ENCODE measurements at places on chromosomes 6 and 20.

- DNase-seq, result no peak
These were observed 31.9 kb downstream of the HLA-DMB start for GRCh38 chr6:32908897-32909296.

- DNase-seq, result no peak
These were observed 19.1 kb upstream of the IRF4 start for GRCh38 chr6:372336-372911.

- no peak for DNase-seq
These were observed 44.4 kb downstream of the ZNF292 start for GRCh38 chr6:87199787-87200186.

DNA sequence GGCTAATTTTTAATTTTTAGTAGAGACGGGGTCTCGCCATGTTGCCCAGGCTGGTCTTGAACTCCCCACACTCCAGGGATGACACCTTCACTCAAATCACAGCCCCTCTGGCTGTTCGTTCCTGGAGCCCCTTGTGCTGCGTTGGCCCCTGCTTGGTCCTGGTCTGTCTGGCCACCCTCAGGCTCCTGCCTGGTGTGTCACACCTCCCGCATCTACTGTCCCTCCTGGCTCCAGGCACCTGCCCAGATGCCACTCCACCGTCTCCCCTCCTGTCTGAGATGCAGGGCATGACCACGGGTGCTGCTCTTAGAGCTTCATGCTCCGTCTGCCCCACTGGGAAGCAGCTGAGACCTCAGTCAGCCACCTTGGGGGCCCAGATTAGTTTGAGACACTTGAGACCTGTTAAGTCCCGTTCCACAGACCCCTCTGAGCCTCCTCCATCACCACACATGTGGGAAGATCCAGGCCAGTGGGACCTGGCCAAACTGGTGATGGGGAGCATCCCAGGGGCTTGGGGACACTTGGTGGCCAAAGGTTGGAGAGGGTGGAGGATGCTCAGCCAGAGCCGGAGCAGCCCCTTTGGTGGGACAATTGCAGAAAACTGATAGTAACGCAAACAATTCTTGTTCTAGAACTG, 21.9 kb upstream of the NPBWR2 start:
- no peak for DNase-seq

DNA sequence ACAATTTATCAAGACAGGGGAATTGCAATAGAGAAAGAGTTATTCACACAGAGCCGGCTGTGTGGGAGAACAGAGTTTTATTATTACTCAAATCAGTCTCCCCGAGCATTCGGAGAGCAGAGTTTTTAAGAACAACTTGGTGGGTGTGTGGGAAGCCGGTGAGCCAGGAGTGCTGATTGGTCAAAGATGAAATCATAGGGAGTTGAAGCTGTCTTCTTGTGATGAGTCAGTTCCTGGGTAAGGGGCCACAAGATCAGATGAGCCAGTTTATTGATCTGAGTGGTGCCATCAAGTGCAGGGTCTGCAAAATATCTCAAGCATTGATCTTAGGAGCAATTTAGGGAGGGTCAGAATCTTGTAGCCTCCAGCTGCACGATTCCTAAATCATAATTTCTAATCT, 50.0 kb upstream of the ECI2 start:
- DNase-seq, result no peak

DNA sequence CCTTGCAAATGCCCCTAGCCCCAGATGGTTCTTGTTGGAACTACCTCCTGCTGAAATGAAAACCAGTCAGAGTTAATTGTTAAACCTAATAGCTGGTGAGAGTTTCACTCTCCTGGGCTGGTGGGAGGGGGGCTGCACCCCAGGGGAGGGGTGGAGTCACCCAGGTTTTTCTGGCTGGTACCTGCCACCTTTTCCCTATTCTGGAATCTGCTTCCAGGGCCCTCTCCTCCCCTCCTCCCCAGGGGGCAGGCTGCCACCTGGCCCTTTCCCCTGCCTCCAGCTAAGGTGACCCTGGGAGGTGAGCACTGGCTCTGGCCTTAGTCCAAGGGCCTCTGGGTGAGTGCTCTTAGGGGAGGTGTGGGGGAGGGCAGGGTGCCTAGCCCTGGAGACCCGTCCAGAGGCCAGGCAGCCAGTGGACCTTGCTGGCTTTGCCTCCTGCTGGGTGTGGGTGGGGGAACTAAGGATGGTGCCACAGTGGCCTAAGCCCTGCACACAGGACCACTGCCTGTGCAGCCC, 48.8 kb upstream of the EPB41L1 start:
- no peak for DNase-seq

GRCh38 chr20:3420211-3420707, 12.8 kb upstream of the DNAAF9 start:
- DNase-seq, result no peak

GRCh38 chr6:68173616-68174015, 461.5 kb upstream of the ADGRB3 start:
- no peak for DNase-seq

DNA sequence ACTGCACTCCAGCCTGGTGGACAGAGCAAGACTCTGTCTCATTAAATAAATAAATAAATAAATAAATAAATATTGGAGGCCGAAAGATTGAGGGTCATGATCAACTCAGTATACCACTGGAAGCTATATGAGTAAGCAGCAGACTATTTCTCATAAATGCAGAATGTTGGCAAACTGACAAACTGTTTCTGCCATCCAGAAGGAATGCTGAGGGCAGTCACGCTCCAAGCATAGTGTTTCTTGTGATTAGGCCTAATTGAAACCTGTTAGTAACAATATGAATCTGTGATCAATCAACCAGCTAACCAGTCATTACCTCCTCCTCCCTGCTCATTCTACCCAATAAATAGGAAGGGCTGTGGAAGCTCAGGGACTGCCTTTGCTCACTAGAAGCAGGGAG, 15.2 kb upstream of the KCNK15 start:
- DNase-seq, result no peak

DNA sequence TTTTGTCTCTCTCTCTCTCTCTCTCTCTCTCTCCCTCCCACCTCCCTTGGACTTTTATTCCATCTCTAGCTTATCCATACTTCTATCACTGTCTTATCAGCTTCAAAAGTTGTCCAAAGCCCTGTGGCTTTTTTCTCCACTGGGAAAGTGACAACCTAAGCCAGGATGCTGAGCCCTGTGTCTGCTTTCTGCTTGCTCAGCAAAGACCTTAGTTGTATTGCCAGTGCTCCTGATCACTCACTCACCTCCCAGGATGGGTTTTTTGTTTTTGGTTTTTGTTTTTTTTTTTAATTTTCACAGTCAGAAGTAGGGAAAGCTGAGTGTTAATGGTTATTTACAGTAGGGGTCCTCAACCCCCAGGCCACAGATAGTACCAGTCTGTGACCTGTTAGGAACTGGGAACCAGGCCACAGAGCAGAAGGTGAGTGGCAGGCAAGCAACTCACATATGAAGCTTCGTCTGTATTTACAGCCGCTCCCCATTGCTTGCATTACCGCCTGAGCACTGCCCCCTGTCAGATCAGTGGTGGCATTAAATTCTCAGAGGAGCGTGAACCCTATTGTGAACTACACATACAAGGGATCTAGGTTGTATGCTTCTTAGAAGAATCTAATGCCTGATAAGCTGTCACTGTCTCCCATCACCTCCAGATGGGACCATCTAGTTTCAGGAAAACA, 125.0 kb upstream of the ID4 start:
- no peak for DNase-seq

DNA sequence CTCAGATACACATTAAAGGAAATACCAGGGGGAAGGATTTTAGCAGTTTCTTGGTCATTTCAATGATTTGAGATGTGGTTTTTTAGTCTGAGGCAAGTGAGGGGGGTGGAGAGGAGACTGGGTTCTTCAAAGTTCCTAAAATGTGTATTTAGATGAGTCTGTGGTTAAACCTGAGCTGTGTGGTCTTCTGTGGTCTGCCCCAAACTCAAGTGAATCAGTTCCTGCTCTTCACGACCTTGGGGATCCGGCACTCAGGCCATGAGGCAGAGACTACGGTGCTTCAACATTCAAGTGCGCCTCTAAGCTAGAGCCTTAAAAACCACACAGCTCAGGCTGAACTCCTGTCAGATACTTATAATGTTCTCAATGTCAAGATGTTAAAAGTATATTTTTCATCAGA, 406.7 kb downstream of the LMBRD1 start:
- no peak for DNase-seq

GRCh38 chr6:163730246-163731210, 316.0 kb downstream of the QKI start:
- DNase-seq, result no peak

- no peak for DNase-seq
These were observed 190.7 kb upstream of the UFL1 start for GRCh38 chr6:96330884-96331283.

DNA sequence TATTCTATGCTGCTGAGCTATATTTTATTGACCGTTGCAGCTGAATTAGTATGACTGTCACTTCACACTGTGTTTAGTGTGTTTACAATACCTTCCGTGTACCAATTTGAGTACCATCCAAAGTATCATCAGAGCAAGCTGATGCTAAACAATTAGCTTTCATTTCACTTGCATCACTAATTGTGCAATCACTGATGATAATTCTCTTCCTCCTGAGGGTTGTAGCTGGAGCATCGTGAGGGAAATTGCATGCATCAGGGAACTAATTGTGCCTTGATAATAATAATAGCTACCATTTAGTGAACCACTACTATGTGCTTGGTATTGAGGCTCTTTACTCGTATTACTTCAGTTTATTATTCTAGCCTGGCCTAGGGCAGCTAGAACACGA, 384.8 kb upstream of the SOX4 start:
- no peak for DNase-seq

GRCh38 chr6:33904050-33904746, 100.4 kb upstream of the MLN start:
- no peak for DNase-seq

- no peak for DNase-seq
These were observed 962 bp downstream of the DDX27 start for GRCh38 chr20:49219924-49220831.

- no peak for DNase-seq
These were observed 79.4 kb downstream of the IYD start for GRCh38 chr6:150448221-150448620.

DNA sequence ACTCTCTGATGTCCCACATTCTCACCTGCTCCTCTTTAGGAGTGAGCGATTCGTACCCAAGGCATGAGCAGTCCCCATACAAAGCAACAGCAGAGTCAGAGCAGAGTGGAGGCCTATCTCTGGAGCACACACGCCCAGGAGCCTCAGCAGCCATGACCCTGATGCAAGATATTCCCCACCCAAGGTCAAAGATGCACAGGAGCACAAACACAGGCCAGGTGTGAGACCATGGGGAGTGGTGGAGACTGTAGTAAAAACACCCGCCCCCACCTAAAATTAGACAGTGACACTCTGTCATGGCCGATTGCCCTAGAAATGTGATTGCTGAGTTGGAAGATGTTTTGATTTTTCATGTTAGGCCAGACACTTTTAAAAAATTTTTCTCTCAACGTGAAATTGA, 21.4 kb downstream of the RRBP1 start:
- no peak for DNase-seq

GRCh38 chr6:139881236-139881635, 506.8 kb upstream of the CITED2 start:
- no peak for DNase-seq

DNA sequence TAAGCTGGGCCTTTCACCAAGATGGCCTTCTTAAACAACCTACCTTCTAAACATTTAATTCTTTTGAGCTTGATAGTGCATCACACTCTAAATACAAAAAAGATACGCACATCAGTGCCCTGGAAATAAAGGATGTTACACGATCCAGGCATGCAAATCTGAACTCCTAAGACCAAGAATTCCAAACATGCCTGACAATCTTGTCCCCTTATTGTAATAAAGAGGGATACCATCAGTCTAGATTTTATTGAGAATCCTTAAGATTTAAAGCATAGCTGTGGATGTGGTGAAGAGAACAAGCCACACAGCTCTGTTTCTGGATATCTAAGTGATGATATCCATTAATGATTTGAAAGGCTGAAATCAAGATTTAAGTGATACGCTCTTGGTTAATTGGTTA, 13.0 kb downstream of the ZNF451 start:
- no peak for DNase-seq

- DNase-seq, result no peak
These were observed 3.5 kb downstream of the GNMT start for GRCh38 chr6:42963855-42964605.

GRCh38 chr6:53154794-53155193, 6.2 kb upstream of the GCM1 start:
- DNase-seq, result no peak

DNA sequence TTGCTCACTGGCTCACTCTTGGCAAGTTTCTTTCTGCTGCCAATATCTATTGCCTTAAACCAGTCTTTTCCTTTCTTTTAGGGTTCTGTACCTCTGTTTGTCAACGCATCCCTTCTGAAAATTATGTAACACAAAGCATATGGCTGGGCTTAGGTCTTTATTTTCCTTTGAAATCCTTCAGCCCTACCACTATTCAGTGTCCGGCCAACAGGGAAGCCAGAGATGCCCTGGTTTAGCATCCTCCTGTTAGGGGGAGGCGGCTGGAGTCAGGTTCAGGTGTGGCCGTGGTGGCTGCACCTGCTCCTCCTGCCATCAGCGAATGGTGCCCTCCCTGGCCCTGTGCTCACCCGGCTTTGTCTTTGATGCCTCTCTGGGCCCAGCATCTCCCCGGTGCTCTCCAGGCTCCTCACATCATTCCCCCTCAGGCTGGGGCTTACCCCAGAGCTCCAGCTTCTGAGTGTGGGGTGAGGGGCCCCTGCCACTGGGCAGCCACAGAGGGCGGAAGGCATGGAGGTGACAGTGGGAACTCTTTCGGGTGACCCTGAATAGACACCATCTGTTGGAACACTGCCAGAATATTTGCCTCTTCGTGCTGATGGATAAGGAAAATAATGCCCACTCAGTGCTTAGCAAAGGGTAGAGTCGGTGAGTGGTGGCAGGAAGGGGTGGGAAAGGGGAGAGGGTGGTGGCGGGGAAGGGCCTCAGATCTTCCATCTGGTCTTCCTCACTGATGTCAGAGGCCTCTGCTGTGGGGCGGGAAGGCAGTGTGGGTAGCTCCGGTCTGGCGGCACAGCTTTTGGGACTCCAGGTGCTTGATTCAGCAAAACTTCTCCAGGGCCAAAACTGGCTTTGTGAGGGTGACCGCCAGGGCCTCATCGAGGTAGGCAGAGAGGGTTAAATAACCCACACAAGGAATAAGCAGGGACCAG, 97.2 kb downstream of the DACT2 start:
- DNase-seq, result no peak

- DNase-seq, result no peak
These were observed 41.8 kb downstream of the SLC22A1 start for GRCh38 chr6:160163425-160163824.

- DNase-seq, result no peak
These were observed 4.7 kb upstream of the ADGRG6 start for GRCh38 chr6:142296975-142297604.

Data from smooth muscle cell of the brain vasculature (primary cell).